ENCODE measurements at places on chromosomes 5 and 9.

- DNase-seq = no peak
Measured at GRCh38 chr5:123421773-123422172, 1.4 kb downstream of the CEP120 start.

DNA sequence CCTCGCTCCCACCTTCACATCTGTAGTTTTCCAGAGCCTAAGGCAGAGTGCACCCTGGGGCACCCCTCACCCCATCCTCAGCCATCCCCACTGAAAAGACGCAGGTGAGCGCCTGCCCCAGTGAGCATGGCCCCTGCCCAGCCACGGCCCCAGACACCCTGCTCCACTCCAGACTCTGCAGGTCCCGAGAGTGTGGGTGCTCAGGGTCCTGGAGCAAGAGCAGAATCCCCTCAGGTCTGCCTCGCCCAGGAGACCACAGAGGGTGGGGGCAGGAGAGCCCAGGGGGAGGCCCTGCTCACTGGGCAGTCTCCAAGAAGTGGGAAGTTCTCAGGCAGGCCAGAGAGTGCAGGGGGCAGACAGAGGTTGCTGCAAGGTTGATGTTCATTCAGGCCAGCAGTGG lies 158.6 kb upstream of the PPP1R26 start:
- no peak for DNase-seq

- DNase-seq = no peak
Measured at GRCh38 chr9:98836206-98836605, 28.7 kb downstream of the GALNT12 start.

DNA sequence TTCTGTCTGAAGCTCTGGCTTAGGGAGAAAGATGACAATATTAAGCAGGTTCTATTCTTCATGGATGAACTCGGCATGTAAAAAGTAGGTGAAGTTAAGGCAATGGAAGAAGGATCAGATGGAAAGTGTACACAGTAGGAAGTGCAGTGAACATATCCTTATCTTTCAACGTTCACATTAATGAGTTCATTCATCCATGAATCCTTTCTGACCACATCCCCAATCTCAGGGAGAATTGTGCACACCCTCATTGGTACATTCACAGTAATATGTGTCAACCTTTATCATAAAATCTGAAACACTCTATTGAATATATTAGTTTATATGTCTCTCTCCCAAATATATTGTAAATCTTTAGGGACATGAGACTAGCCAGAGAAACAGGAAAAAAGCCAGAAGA lies 5.5 kb downstream of the GIN1 start:
- no peak for DNase-seq

GRCh38 chr9:123825342-123826060 lies 104.4 kb downstream of the DENND1A start:
- DNase-seq = no peak

DNA sequence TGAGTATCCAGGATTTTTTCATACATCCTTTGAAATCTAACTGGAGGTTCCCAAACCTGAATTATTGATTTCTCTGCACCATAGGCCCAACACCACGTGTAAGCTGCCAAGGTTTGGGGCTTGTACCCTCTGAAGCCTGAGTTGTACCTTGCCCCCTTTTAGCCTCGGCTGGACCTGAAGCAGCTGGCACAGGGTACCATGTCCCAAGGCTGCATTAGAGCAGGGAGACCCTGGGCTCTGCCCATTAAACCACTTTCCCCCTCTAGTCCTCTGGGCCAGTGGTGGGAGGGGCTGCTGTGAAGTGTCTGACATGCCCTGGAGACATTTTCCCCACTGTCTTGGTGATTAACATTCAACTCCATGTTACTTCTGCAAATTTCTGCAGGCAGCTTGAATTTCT lies 532.9 kb upstream of the NUDT12 start:
- DNase-seq = no peak

Data from NCI-H748 treated with DMSO at 0.1 percent for 48 hours (cell line).